ENCODE measurements at places on chromosomes 16 and 17. TPM values are rescaled to one million over a fixed set of nuclear protein-coding genes. Genes with fewer than 3 reads are reported as not detected.

CDH15 gene
- 0.33 TPM for total RNA-seq

NOS2 gene
- 0.10 TPM for total RNA-seq

HAS3 gene
- 1.8 TPM for total RNA-seq

UMOD gene
- not detected for total RNA-seq

ELMO3 gene
- total RNA-seq, result 0.76 TPM

PRKCA gene
- total RNA-seq, result 15.2 TPM

AIPL1 gene
- not detected for total RNA-seq

ATXN2L gene
- total RNA-seq, result 80.0 TPM

Data from vein endothelial cell (primary cell).